NCI-H1092 treated with DMSO at 0.1 percent for 48 hours (cell line): ENCODE measurements at places on chromosomes 2 and 18.

DNA sequence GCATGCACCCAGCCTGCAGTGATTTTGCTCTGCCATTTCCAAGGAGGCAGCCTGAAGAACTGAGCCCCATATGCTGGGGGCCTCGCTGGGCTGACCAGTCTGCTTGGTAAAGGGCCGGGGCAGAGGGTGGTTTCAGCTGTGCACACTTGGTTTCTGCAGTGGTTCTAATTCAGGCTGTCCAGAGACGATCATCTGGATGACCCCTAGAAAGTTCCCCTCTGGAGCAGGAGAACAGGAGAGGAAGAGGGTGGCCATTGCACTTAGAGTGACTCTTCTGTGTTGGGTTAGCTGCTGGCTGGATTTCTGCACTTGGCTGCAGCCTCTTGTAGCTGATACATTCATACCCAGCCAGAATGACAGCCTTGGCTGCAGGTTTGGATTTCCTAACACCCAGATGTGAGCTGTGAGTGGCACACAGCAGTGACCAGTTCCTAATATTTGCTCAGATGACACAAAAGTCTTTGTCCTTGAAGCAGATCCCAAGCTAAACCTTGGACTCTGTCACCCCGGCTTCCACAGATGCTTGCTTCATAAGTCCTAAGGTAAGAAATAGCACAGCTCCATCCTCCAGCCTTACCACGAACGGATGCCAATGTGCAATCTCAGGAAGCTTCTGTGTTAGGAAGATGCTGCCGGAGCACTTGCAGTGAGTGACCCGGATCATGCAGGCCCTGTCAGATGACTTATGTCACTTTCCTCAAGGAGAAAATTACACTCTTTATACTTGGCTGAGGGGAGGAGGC is 105.6 kb downstream of the HNRNPLL start:
- no peak for DNase-seq

DNA sequence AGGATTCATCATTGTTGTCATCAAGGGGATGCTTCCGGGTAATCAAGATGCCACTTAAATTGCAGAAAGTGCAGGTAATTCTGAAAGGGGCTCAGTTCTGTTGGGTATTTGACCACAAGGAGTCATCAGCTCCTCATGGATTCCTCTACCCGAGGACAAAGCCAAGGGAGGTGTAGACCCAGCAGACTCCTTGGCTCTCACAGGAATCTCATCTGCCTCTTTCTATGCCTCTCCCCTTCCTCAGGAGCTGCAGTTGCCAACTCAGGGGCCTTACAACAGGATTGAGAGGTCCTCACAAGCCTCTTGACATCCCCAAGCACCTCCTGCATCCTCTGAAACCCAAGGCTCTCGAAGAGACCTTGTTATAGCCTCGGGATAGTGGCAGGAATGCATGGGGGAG is 44.0 kb downstream of the ITGB6 start:
- DNase-seq, result no peak

DNA sequence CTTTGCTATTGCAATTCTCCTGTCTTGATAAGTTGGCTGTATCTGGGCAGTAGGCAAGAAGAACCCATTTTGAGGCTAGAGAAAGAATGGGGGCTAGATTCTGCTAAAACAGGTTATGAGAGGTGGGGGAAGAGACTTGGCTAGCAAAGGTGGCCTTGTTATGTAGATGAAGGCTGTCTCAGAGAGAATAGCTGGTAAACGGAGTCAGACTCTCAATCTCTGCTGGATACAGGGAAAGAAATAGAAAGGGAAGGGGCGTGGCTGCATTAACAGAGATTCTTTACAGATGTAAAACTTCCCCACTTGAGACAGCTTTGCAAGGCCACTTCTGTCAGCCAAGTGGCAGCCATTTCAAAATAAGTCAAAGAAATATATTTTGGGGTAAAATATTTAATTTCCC is 38.1 kb upstream of the ARHGAP25 start:
- DNase-seq, result no peak

DNA sequence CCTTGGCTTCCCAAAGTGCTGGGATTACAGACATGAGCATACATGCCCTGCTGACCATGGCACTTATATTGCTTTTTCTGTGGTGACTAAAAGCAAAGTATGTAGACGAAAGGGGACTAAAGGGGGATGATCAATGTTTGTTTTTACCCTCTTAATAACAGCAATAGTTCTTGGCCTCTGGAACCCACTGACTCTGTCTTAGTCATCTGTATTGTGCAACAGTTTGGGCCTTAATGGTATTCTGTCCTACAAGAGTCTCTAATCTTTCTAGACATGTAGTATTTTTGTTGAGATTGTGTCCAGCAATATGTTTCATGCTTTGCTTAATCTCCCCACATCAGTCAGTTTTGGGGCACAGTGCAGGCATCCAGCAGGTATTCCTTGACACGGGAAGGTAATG is 359.9 kb upstream of the FANCL start:
- DNase-seq, result no peak

GRCh38 chr2:69554981-69555380 is 88.6 kb downstream of the AAK1 start:
- no peak for DNase-seq

DNA sequence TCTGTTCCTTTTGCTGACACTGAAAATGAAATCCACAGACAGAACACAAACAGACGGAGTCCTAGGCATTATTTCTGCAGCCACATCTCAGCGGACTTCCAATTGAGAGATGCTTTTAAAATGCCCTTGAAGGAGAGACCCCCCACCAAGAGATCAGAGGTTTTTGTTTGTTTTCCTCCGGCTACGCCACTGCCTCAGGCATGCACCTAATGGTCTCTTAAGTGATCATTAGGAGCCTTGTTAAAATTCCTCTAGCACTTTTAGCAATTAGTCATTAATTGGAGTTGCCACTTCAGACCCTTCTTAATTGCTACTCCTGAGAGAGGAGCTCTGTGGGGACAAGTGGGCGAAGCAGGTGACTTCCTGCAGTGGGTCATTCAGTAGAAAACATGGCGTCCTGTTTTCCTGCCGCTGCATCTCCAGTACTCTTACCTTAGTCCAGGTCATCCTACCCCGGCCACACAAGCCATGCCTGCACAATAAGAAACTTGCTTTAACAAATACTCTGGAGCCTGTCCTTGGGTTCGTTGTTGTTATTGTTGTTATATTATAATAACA is 257.7 kb upstream of the CHAC2 start:
- DNase-seq, result no peak

GRCh38 chr2:182666674-182667314 is 49.3 kb upstream of the DNAJC10 start:
- peak; percentile 3 for DNase-seq

DNA sequence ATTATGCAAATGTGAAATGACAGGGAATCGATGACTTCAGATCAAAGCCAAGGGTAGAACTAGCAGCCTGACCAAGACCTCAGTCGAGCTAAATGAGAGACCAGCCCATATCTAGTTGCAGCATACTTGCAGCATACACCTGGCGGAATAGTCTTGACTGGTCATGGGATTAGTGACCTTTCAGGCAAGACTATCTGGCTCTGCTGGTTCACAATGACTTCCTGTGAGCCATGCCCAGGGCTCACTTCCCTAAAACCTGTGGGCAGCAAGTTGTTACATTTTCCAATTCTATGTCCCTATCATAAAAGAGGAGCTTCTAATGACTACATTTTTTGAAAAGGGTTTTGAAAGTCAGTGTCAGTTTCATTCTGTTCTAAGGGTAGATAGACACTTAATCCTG is 1624.9 kb upstream of the CELF4 start:
- no peak for DNase-seq

DNA sequence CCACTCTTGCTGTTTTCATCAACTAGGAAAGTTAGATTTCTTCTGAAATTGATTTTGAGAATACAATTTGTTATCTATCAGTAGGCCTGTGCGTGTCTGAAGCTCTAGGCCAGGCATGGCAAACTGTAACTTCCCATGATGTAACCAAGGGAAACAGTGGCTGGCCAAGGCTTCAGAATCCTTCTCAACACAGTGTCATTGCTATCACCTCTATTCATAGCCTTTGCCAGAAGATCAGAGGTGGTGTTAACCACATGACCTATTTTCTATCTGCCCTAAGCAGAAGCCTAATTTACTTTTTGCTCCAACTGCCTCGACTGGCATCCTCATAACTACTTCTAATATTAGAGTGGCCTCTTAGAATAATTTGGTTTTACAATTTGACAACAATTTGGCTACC is 2.5 kb downstream of the ITGB6 start:
- no peak for DNase-seq

DNA sequence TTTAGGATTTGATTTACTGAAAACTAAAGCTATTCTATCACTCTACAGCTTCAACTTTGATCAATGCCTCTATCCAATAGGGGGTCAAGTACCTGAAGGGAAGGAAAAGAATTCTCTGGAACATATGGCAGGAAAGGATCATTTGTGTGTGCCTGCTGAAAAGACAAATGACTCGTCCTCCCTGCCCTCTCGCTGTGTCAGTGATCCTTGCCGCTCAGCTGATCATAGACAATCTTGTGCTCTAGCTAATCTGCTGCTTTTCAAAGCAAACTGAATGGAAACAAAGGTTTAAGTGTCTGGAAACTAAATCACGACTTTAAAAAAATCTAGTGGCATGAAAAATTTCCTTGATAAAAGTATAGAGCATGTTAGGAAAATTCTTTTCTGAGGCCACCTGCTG is 75.6 kb upstream of the CPO start:
- DNase-seq, result no peak

- DNase-seq, result peak; percentile 83
Observed at GRCh38 chr18:61502472-61502871, 169.2 kb downstream of the CDH20 start.

GRCh38 chr2:219019436-219019835 is 21.9 kb downstream of the CFAP65 start:
- no peak for DNase-seq

- no peak for DNase-seq
Observed at GRCh38 chr2:21819454-21819853, 695.7 kb downstream of the TDRD15 start.

DNA sequence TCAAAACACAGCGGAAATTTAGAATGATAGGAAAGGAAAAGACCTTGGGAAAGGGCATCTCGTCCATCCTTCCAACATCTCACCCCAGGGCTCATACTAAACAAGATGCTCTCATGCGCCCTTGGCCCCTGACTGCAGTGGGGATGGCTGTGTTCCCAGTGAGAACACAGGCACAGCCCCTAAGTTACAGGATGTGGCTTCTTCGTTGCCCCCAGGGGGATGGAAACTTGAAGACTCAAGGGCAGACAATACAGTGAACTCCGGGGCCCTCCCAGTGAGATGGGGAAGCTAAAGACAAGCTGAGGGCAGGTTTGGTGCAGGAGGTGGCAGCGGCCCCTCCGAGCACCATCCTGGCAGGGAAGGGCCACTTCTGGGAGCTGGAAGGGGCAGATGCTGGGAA is 139.7 kb downstream of the INO80D start:
- no peak for DNase-seq

DNA sequence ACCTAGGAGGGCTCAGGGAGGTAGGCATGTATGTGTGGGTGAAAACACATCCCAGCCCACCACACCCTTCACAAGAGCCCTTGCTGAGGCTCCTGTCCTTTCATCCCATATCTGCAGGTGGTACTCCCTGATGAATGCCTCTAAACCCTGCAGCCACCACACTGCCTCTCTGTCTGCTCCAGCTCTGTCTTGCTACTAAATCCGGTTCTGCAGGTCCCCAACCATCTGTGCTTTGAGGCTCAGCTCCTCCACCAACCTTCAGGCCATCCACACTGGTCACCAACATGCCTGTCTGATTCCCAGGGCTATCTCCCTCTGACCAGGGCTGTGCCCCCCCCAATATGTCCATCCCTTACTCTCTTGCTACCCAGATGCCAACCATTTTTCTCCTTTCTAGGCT is 92.7 kb downstream of the BIN1 start:
- no peak for DNase-seq

GRCh38 chr2:50723286-50723938 is 308.5 kb downstream of the NRXN1 start:
- DNase-seq, result no peak

DNA sequence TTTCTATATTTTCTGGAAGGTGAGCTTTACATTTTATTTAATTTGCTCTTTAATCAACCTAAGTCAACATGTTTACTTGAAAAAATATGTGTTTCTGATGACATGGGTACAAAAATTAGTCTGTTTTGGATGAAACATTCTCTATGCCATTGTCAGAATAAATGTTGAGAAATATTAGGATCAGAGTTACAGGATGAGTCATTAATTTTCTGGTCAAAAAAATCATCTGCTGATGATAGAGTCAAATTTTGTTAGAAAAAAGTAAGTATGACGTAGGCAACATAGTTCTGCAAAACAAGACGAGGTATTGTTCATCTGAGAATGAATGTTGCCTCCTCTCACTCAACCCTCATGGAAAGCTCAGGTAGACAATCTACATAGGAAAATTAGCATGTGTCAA is 107.6 kb upstream of the CAVIN2 start:
- no peak for DNase-seq

GRCh38 chr2:62296832-62297623 is 101.1 kb downstream of the B3GNT2 start:
- no peak for DNase-seq

GRCh38 chr2:107801498-107801897 is 25.2 kb upstream of the RGPD4 start:
- DNase-seq, result peak; percentile 12

GRCh38 chr2:241066893-241067341 is 35.2 kb downstream of the MTERF4 start:
- no peak for DNase-seq

- no peak for DNase-seq
Observed at GRCh38 chr2:229445019-229445418, 173.9 kb upstream of the PID1 start.

DNA sequence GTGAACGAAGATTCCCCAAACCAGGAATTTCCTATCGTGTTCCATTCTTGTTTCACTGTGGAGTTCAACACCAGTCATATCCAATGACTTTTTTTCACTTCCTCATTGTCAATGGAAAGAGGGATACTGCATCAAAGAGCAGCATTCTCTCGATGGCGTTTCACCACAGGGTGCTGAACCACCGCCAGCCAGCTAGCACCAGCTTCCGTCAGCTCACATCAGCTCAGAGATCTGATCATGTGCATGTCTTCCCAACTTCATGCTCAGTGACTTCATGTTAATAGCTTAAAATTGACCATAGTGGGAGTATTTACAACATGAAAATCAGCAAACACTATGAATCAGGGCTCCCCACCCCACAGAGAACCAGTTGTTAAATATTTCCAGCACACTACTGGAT is 359.9 kb downstream of the TNS1 start:
- no peak for DNase-seq

DNA sequence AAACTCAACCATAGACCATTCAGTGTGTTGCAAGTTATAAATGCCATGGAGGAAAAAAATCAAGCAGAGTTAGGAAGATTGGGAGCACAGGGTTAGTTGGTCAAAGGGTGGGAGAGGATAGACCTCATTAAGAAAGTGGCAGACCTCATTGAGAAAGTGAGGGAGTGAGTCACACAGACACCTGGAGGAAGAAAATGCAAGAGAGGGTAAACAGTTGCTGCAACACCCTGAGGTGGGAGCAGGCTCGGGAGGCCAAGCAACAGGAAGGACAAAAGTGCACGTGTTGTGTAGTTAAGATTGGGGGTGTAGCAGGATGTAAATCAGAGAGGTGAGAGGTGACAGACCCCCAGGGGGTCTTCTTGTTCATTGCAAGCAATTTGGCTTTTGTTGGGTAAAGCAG is 6.4 kb downstream of the IL1RL1 start:
- no peak for DNase-seq

GRCh38 chr2:197705121-197705911 is at the start of gene MARS2:
TSS of gene MARS2 (plus strand) at chr2:197705369. CDS start at chr2:197705406, 37 bp downstream.
- peak; percentile 82 for DNase-seq

GRCh38 chr2:239820836-239821693 is 204.1 kb downstream of the NDUFA10 start:
- no peak for DNase-seq
